ENCODE measurements at places on chromosomes 7 and 10. TPM values are rescaled to one million over a fixed set of nuclear protein-coding genes. Genes with fewer than 3 reads are reported as not detected.
A peak's percentile ranks its signal among the peaks of the same experiment; 100 is the strongest.

- no peaks in the 10 kb centered on the region for H3K36me3 ChIP-seq
- no peak overlapping the region for H3K27ac ChIP-seq
- H3K4me3 ChIP-seq = no peak overlapping the region
- DNase-seq = peak; percentile 65
- H3K27me3 ChIP-seq = peaks cover 12% of the 10 kb centered on the region
- H3K4me1 ChIP-seq = no peaks in the 10 kb centered on the region
Observed at GRCh38 chr10:47340608-47341170, 7.5 kb upstream of the RBP3 start.

GRCh38 chr10:31133792-31134310, 102.2 kb upstream of the ZNF438 start:
- H3K27ac ChIP-seq = peak overlapping the region; percentile 58
- H3K4me1 ChIP-seq = peaks cover 31% of the 10 kb centered on the region
- DNase-seq = peak; percentile 40
- H3K36me3 ChIP-seq = no peaks in the 10 kb centered on the region

CPA1 gene
- 22.5 TPM for total RNA-seq

- no peaks in the 10 kb centered on the region for H3K4me1 ChIP-seq
- DNase-seq = no peak
- no peak overlapping the region for H3K27ac ChIP-seq
- H3K27me3 ChIP-seq = no peaks in the 10 kb centered on the region
- H3K4me3 ChIP-seq = no peak overlapping the region
Observed at GRCh38 chr7:126791306-126791705, 461.4 kb downstream of the GRM8 start.

DNA sequence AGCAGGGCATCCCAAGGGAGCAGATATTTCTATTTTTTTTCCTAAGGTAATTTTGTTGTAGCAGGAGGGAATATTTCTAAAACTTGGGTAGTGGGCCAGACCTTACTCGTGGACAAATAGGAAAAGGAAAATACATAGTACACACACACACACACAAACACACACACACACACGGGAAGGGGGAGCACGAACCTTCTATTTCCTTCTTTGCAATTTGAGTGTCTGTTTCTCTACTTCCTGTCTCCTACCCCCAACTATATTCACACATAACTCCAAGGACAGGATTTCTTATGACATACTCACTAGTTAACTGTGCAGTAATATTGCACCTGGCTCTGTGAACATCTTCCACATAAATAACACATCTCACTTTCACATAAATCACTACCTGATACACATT, 4.4 kb downstream of the LDB1 start:
- H3K4me1 ChIP-seq = peaks cover 75% of the 10 kb centered on the region
- no peak for DNase-seq
- no peaks in the 10 kb centered on the region for H3K27me3 ChIP-seq
- H3K4me3 ChIP-seq = peak overlapping the region; percentile 59
- H3K36me3 ChIP-seq = peaks cover 7% of the 10 kb centered on the region
- peak overlapping the region; percentile 64 for H3K27ac ChIP-seq

DNA sequence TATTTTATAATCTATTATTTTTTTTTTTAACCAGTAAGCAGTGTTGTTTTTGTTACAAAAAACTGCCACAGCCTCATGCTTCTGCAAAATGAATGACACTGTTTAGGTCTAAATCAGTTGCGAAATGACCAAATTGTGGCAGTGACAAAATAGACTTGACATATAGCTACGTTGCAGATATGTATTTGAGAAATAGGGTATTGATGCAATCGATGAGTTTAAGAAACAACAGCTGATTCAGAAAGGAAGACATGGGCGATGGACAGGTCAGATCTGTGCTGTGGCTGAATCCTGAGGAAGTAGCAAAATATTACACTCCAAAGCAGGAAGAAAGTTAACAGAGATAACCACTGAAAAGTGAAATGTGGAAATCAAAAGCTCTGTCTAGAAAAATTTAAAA, 89.0 kb upstream of the STEAP4 start:
- no peak for DNase-seq
- H3K36me3 ChIP-seq = no peaks in the 10 kb centered on the region
- H3K27me3 ChIP-seq = no peaks in the 10 kb centered on the region
- H3K4me3 ChIP-seq = no peak overlapping the region
- H3K27ac ChIP-seq = no peak overlapping the region
